Esophagus squamous epithelium (tissue), 5 donors: ENCODE measurements at places on chromosomes 11 and 22.

- DNase-seq, result no peak
Measured at GRCh38 chr11:87970762-87971161, 204.5 kb downstream of the RAB38 start.

DNA sequence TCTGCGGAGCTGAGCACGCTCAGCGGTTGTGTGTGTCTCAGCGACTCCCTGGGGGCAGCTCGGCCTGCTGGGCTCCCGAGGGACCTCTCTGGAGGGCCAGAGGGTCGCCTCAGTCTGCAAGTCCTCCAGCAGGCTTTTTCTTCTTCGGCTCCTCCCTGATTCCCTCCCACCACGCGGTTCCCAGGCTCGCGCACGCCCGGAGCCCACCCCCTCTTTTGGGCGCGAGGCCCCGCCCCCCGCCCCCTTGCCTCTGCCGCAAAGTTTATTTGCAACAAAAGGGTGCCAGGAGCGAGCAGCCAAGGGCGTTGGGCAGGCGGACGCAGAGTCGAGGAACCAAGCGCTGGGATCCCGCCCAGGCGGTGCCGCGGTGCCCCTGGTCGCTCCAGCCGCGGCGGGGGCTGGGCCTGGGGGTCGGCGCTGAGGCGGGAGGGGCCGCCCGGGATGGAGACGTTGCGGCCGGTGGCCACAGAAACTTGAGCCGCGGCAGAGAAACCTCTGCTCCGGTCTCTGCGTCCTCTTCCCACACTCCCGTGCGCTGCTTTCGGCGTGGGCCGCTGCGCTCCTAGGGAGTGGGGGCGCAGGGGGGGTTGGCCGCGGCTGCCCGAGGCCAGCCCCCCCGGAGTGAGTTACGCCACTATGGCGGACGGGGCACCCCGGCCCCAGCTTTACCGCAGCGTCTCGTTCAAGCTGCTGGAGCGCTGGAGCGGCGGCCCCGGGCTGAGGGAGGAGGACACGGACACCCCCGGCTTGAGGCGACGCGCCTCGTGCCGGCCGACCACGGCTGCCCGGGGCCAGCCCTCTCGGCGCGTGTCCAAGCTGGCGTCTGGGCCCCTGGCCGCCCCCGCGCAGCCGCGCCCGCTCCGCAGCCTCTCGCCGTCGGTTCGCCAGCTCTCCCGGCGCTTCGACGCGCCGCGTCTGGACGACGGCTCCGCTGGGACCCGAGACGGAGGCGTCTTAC is at the start of gene ARHGEF17:
Gene ARHGEF17 (plus strand): TSS at position 274 of the 958 bp plus-strand sequence. CDS start 363 bp downstream, at position 637.
- no peak for DNase-seq

DNA sequence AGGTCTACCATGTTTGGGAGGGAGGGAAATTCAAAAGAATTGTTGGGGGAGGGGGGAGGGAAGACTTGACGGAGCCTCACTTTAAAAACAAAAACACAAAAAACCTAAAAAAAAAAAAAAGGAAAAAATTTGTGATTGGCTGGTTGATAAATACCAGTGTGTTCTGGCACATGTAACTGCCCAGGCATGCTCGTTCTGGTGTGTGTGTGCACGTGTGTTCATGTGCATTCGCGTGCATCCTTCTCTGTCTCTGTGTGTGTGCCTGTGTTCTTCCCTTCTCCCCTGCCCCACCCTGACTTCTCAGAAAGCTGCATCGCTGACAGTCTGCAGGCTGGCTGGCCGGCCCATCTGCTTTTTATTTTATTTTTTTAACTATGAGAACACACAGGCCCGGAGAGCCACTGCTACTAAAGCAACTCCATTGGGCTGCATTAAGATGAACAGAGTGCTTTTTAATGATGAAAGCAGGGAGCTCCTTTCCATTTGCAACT is 22.6 kb upstream of the ADSL start:
- DNase-seq, result no peak

DNA sequence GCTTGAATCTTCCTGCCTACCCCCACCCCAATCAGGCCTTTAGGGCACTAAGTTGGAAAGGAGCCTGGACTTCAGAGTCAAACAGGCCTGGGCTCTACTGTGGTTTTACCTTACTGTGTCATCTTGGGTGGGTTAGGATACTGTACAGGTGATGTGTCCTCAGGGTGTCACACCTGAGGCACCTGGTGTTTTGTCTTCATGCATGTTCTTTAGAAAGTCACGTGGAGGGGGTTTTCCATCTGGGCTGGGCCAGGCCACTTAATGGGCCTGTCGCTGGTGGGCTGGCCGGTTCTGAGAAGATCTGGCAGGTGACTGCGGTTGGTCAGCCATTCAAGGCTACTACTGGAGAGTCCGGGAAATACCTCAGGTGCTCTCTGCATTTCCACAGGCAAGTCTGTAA is 92.6 kb downstream of the SWAP70 start:
- no peak for DNase-seq

DNA sequence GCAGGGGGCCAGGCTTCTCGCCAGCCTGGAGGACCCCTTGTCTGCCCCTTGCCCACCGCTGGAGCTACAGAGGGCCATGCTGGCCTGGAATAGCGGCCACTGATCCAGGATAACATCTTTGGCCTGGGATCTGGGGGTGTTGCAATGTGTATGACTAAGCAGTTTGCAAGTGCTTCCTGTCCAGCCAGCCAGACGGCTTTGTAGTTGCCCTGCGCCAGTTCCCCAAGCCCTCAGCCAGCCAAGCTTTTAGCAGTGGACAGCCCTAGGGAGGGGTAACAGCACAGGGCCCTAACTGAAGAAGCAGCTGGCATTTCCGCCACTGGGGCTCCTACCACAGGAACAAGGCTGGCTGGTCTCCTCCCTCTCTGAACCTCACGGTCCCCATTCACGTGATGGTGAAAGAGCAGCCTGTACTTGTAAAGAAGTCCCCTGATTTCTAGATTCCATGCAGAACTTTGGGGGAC is 32.1 kb downstream of the UQCR10 start:
- DNase-seq, result peak; percentile 17

GRCh38 chr11:130146796-130147195 is 12.8 kb upstream of the ST14 start:
- no peak for DNase-seq

DNA sequence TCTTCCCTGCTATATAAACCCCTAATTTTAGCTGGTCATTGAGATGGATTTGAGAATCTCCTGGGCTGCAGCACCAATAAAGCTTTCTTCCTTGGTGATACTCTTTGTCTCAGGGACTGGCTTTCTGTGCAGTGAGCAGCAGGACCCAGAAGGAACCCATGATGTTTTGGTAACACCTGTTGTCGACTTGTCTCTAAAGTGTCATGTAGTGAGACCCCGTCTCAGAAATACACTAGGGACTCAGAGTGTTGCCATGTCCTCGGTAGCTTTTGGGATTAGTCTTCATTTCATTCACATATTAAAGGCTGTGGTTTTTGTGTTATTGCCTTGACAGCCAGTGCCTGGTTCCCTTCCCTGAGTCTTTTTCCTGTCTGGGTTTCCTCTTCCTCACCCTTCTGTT is 1078.7 kb downstream of the TBC1D22A start:
- DNase-seq, result no peak

DNA sequence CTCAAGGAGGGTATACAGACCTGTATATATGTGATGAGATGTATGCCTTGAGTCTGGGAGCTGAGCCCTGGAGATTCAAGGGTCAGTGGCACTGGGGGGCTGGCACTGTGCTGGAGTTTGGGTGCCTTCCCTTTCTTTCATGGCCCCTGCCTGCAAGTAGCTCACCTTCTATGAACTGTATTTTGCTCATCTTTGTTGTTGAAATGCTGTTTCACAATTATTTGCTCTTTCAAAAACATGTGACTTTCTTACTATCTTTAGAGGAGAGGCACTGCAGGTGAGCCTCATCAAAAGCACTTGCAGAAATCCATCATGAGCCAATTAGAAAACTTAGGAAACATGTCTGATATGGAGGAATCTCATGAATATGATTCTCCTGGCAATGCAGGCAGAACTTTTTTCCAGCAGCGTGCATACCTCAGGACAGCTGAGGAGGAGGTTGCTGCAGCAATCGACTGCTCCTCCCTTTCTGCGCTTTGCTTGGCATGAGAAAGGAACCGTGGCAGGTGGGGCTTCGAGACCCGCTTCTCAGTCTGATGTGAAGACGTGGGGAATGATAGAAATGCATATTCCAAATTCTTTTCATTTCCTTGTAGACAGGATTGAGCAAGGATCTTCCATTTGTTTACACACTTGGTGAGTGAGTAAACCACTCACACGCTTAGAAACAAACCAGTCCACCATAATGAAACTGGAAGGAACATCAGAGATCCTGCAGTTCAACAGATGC is 178.4 kb upstream of the E2F8 start:
- no peak for DNase-seq

DNA sequence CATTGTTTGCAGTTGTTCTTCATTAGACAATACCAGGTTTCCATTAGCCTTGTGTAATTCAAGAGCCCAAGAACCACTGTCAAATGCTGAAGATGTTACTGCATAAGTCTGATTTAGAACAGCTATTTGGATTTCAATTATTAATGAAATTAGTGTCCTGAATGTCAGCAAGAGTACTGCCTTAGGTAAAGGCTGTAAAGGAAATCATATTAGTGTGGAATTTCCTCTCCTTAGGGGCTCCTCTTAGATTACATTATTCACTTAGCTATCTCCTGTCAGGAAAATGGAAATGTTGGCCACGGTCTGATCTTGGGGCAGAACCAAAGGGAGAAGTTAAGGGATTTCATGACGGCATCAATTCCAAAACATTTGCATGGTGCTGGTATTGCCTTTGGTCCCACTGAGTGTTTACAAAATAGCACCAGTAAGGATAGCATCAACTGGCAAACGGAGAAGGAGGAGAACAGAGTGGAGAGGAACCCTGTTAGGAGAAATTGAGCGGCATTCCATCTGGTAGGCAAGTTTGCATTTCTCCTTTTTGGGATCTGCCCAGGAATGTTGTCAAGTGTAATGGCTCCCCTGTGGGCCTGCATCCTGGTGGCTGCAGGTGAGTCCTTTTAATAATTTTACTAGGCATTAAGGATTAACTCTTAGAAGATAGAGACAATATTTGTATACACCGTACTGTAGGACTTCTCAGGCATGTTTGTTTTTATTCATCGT is at the start of gene HTR3B:
Gene HTR3B (plus strand): TSS at position 418 of the 723 bp plus-strand sequence. CDS start 138 bp downstream, at position 556.
- DNase-seq, result no peak

DNA sequence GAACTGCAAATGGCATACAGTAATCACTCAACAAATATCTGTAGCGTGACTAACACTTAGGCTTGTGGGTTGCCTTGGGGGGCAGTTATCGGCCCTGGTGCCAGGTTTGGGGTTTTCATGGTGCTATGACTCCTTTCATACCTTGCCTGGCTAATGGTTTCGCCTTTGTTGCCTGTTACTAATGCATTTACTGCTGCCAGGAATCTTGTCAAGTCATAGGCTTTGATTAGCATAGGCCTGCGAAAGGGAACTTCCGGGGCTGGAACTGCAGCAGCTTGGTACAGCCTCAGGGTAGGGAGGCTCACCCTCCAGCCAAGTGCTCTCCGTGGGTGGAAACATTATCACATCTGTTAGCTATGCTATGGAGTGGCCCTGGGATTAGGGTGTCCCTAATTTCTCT is 13.2 kb downstream of the SLC25A18 start:
- DNase-seq, result no peak

- DNase-seq, result no peak
Measured at GRCh38 chr11:60367009-60367408, 11.3 kb upstream of the MS4A7 start.

DNA sequence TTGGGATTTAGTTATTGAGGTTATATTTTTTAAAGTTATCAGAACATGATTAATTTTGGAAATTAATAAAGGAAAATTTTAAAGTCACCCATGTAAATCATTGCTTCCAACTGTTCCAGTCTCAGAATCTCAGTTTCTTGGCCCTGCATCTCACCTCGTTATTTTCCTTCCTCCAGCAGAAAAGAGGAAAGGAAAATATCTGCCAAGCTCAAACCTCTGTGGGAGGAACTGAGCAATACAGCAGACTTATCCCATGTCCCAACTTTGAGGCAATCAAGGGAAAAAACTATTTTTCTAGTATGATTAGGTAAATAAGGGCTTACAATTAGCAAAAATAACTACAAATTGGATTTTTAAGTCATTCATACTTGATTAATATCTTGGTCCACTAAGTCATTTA is 30.1 kb downstream of the ELMOD1 start:
- DNase-seq, result no peak

- DNase-seq, result no peak
Measured at GRCh38 chr22:40922484-40923303, 28.5 kb upstream of the RBX1 start.
